ENCODE measurements at places on chromosomes 3 and 15.

GRCh38 chr3:196138482-196139254 lies 56.8 kb upstream of the TFRC start:
- DNase-seq: no peak

- no peak for DNase-seq
Observed at GRCh38 chr15:91099995-91100813, at the start of gene SV2B. Gene SV2B (plus strand): TSS chr15:91100257. CDS start chr15:91226264, 126,007 bp downstream.

GRCh38 chr15:55928955-55929354 lies 64.5 kb downstream of the NEDD4 start:
- DNase-seq: no peak

DNA sequence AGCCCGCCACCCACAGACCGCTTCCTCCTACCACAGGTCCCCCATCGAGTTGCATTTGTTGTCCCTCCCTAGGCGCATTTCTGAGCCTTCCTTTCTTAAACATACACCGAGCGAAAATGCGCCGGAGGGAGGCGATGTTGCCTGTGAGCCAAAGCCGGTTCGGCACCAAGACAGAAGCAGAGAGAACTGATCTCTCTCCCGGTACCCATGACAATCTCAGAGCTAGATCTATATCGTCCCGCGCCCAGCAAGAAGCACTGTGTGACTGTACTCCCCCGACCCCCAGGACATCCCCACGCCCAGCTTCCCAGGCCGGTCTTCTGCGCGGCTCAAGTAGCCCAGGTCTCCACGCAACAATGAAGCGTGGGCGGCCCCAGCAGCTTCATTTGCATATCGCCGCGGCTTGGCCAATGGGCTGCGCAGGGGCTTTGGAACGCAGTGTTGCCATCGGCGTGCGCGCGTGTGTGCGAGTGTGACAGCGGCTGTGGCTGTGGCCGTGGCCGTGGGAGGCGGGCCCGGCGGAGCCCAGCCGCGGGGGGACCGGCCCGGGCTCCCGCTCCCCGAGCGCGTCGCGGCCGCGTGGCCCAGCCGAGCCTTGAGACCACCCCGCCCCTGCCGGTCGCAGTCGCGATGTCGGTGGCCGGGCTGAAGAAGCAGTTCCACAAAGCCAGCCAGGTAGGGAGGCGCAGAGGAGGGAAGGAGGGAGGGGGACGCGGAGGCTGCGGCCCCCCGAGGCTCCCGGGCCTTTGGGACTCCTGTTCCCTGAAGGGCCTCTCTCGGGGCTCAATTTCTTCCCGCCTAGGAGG lies at the start of gene SH3GL3:
Gene SH3GL3 (plus strand): TSS at position 438 of the 806 bp plus-strand sequence. CDS start 193 bp downstream, at position 631.
- DNase-seq: no peak

- peak; percentile 38 for DNase-seq
Observed at GRCh38 chr3:56976651-56977560, 83.6 kb upstream of the SPATA12 start.

DNA sequence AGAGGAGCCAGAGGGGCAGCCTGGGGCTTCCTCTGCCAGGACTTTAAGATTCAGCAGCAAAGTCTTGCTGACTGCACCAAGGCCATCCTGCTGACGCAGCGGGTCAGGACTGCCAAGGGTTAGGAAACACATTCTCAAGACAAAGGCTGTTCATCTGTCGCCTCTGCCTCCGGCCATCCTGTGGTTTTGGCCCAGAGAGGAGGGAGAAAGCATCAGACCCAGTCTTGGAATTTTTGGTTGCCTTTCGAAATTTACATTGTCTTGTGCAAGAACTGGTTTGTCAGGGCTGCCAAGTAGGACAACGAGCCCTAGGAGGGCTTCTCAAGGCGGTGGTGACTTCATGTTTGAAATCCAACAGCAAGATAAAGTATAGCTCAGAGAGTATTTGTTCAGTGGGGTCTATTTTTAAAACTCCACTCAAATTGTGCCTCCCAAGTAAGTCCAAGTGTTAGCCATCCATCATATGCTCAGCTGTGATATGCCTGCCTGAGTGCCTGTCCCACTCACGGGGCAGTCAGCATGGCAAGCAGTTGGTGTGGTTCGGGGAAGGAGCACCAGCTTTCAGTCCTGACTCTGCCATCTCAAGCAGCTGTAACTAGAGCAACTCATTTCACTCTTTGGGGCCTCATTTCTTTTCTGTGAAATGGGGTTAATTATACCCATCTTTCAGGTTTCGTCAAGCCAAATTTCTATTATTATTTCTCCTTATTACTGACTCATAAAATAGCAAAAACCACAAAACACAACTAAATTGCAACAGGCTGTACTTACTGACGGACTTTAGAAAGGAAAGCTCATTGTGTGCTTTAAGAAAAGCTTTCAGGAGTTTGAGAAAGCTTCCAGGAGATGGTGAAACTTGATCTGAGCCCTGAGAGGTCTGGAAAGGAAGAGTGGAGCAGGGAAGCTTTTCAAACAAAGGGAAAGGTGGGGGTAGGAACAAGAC lies 42.4 kb upstream of the RHO start:
- no peak for DNase-seq

DNA sequence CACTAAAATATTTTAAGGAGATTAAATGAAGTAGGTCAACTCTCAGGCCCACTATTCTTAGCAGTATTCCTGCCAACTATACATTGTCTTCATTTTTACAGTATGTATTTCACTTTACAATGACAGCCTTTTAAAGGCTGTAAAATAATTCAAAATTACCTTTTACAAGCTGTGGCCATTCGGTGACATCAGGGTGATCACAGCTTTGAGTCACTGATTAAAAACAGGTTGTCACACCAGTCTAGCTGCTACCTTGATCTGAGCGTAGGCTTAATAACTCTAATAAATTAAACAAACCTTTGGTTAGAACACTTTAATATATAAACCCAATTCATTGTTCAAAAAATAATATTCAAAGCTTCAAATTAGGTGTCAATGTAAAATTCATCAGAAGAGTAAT lies 29.9 kb downstream of the UBE3A start:
- DNase-seq: no peak

- DNase-seq: no peak
Observed at GRCh38 chr3:53566461-53567145, 72.2 kb downstream of the CACNA1D start.

- DNase-seq: peak; percentile 16
Observed at GRCh38 chr3:9037144-9037711, 74.0 kb upstream of the RAD18 start.

GRCh38 chr3:181921220-181921619 lies 209.5 kb downstream of the SOX2 start:
- DNase-seq: no peak

DNA sequence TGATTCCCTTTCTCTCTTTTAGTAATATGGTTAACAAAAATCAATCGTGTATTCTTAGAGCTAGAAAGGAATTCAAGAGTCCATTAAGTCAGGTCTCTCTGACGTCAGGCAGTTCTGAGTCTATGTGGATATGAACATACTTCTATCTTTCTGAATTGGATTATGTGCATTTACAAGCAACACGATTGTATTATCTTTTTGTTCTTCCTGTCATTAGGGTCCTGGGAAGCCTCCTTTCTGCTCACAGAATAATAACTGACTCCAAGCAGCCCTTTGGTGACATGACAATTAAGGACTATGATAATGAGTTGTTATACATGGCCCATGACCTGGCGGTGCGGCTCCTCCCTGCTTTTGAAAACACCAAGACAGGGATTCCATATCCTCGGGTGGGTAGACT lies 14.0 kb downstream of the EDEM1 start:
- no peak for DNase-seq

DNA sequence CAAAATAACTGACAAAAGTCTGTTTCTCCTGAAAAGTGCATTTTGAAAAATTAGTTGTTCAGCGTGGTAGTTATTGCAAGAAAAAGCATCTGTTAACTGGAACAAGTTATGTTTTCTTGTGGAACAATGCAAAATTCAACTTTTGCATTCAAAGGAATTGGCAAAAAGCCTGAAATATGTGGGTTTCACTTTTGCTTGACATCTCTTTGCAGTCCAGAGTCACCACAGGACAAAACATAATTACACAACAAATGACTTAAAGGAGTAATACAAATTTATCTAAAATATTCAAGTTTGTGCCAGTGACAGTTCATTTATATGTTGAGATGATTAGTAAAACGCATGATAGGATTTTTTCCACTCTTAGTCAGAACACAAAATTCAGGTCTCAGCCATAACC lies 96.3 kb upstream of the P2RY1 start:
- no peak for DNase-seq

DNA sequence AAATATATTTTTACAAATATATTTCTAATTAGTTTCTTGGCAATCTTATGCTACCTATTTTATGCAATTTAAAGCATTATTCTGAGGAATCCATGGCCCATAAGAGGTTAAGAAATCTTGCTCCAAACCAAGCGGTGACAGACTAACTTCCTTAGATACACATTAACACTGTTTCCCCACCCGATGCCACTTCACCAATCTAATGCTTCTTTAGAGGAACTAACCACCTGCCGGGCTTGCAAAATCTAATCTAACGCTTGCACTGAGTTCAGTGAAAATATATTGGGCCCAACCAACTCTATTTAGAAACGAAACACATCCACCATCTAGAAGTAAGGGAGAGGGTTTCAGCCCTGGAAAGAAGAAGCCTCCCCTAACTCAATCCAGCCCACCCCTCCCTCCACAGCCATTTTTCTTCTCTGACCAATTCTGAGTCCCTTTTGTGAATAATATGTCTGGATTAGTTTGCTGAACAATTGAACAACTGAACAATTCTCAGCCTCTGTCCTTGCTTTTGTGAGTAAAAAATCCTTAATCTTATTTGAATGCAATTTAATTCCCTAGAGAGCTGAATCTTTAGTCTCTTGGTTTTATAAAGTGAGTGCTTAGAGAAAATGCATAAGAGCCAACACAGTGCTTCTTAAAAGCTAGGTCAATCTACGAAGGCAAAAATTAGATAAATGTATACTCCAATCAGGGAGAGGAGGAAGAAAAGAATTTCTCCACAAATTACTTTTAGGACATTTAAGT lies 150.4 kb upstream of the ADAMTS9 start:
- no peak for DNase-seq

- no peak for DNase-seq
Observed at GRCh38 chr15:68560501-68561113, 18.2 kb upstream of the CORO2B start.

GRCh38 chr3:181725830-181726229 lies 14.1 kb downstream of the SOX2 start:
- no peak for DNase-seq

DNA sequence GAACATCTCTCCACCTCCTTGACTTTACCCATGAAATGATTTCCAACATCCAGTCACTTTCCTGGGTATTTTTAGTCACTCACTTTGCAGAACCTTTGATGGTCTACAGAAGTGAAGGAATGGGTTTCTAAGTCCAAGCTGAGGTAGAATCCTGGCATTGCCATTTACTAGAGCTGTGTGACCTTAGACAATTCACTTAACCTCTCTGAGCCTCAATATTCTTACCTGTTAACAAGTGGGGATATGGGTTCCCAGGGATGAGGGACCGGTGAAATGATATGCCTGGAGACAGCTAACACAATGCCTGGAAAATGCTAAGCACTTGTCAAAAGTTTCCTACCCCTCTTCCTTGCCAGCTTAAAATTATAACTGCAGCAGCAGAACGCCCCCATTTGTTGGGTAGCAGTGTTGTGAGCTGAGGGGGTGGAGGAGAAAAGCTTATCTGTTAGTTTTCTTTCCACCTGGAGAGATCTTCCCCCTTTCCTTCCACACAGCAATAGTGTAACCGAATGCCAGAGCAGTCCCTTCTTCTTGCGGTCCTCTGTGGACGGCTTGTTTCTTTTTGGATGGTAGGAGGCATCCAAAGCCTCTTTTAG lies 319.2 kb upstream of the LRRFIP2 start:
- DNase-seq: no peak

- DNase-seq: no peak
Observed at GRCh38 chr15:89614164-89614563, 38.9 kb downstream of the TICRR start.

- DNase-seq: no peak
Observed at GRCh38 chr3:140341817-140342403, 336.0 kb upstream of the TRIM42 start.

- DNase-seq: no peak
Observed at GRCh38 chr3:30184091-30184810, 422.1 kb upstream of the TGFBR2 start.

DNA sequence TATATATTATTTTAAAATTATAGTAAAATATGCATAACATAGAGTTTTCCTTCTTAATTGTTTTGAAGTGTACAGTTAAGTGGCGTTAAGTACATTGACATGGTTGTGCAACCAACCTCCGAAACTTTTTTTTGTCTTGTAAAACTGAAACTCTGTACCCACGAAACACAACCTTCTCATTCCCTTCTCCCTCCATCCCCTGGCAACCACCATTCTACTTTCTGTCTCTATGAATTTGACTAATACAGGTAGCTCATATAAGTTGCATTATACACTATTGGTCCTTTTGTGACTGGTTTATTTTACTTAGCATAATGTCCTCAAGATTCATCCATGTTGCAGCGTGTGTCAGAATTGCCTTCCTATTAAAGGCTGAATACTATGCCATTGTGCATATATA lies 179.4 kb downstream of the SATB1 start:
- no peak for DNase-seq

All from DMS153 (cell line).